ENCODE measurements at places on chromosomes 1 and 21.

DNA sequence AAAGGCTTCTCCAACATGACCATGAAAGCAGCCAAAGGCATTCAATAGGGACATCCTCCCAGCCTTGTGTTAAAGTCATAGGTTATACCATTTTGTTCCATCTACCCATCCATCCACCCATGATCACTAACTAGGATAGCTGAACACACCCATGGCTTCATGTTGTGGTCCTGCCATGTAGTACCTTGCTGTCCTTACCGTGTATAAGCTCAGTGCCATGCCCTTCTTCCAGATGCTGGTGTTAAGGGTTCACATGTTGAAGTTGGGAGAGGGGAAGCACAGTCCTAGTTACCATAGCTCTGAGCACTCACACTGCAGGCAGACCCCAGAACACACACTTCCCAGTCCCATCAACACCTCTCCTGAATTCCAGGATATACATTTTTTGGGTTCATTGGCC, 51.5 kb downstream of the ATP5PO start:
- DNase-seq, result no peak

- no peak for DNase-seq
Observed at GRCh38 chr1:44262816-44263567, 49.7 kb downstream of the DMAP1 start.

- no peak for DNase-seq
Observed at GRCh38 chr1:24567792-24568388, 12.0 kb downstream of the NCMAP start.

DNA sequence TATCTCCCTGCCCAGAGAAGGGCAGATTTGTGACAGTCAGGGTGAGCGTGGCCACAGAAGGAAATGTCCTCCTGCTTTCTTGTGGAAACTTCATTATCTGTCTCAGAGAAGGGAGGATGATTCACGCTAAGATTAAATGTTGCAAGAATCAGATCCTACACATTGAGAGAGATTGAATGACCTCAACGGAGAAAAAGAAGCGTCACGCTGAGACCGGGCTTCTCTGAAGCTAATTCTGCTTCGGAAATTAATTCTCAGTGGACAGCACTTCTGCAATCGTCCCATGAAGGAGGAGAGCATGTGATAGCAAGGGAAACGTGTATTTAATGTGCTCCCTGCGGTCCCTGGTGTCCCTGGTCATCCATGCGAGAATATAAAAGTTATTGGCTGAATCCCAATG, 19.8 kb upstream of the C1orf21 start:
- DNase-seq, result no peak

DNA sequence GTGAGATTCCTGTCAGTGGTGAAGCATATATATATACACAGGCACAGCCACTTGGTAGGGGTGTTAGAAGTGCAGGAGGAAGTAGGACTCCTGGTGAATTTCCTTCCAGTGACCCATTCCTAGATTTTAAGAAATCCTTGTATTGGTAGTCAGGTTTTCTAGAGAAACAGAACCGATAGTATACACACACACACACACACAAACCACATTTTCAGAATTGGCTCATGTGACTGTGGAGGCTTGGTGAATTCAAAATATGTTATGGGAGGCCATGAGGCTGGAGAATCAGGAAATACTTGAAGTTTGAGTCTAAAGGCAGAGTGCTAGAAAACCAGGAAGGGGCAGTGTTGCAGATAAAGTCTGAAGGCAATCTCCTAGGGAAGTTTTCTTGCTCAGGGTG, 114.2 kb downstream of the FCRL5 start:
- no peak for DNase-seq

DNA sequence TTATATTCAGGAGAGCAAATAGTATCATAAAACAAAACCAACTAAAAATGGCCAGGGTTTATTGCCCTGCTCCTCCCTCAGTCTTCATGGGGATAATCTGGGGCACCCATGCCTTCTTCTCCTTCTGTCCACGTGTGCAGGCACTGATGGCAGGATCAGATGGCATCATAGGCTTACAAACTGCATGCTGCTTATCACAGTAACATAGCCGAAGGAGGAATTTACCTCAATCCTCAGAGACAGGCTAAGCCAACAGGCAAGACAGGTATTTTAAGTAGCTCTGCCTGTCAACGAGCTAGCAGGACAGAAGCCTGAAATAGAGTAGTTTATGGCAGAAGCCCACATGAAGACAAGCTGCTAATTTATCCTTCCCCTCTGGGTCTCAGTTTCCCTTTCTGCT, 9.4 kb downstream of the LAMB3 start:
- no peak for DNase-seq

- DNase-seq, result no peak
Observed at GRCh38 chr1:87204921-87205320, 123.8 kb upstream of the LMO4 start.

DNA sequence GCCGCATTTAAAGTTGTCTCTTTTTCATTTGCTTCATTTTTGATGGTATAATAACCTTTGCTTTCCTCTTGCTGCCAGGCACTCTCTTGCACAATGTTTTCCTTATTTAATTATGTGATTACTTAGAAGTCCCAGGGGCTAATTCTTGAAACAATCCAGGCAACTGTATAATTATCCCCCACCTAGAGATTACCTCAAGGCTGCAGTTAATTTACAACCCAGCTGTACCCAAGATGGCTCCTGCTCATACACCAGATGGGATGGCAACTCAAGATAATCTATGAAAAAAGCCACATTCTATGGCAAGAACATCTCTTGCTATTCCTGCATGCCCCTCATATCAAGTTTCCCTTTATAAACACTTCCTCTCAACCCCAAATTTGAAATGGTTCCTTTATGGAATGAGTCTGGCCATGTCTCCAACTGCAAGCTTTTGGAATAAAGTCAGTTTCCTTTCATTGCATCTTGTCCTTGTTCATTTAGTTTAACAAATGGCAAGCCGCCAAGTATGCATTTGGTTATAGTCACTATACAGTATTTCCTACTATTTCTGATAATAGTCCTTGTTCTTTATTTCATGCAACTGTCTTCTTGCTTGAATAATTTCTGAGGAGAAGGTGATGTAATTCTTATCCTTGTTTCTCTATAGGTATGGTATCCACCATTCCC, 1042.6 kb downstream of the PLA2G4A start:
- DNase-seq, result no peak

GRCh38 chr1:208093754-208094719, 150.1 kb downstream of the PLXNA2 start:
- DNase-seq, result peak; percentile 55

- no peak for DNase-seq
Observed at GRCh38 chr21:19810779-19811178, 1187.4 kb upstream of the NCAM2 start.

- no peak for DNase-seq
Observed at GRCh38 chr1:25347556-25347955, 9.4 kb downstream of the TMEM50A start.

DNA sequence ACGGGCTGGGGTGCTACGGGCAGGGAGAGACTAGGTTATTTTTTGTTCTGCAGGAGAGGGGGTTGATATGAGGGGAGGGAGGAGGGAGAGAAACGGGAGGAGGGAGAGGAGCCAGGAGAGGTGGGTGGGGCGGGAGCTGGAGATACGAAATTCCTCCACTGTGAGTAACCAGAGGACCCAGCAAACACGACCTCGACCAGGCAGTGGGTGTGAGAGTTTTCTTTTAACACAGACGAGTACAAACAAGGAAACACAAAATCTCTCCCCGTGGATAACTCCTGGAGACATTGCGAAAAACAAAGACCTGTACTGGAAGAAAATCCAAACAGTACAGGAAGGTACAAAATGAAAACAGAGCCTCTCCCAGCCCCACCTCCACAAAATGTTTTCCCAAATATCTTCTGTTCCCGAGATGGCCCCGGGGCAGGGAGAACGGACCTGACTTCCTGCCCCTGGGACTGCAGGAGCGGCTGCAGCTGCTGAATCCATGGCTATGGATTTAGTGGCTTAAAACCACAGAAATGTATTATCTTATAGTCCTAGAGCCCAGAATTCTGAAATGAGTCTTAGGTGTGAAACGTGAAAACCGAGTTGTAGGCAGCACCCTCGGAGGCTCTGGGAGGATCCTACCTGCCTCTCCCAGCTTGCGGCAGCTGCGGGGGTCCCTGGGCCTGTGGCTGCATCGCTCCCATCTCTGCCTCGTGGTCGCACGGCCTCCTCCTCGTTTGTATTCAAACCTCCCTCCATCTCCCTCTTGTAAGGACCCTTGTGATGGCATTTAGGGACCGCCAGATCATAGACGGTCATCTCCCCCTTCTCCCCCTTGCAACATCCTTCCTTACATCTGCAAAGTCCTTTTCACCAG, 82.2 kb downstream of the RIPK4 start:
- no peak for DNase-seq

- DNase-seq, result no peak
Observed at GRCh38 chr1:3774946-3775489, 2.5 kb downstream of the SMIM1 start.

DNA sequence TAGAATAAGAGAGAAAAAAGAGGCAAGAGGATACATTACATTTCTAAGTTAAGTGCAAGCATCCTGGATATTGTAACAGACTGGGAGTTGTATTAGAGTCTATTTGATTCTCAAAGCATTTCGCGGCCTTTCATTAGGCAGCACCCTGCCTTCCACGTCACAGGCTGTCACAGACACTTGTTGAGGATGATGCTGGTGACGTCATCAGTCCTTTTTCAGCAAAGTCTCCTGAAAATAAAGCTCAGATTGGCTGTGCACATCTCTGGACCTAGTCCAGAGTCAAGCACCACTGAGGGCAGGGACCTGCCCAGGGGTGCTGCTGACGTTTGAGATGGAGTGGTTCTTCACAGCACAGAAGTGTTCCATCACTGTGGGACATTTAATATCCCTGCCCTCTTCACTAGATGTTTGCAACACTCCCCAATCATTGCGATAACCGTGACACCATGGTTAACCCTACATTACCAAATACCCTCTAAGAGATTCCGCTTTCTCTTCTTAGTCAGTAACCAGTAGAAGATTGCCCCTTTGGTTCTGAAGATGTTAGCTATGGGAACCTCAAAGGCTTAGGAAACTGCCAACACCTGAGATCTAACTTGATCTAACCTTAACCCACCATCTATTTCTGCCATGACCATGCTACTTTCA, 72.7 kb upstream of the F3 start:
- no peak for DNase-seq

- no peak for DNase-seq
Observed at GRCh38 chr1:3785045-3785444, 11.3 kb downstream of the LRRC47 start.

DNA sequence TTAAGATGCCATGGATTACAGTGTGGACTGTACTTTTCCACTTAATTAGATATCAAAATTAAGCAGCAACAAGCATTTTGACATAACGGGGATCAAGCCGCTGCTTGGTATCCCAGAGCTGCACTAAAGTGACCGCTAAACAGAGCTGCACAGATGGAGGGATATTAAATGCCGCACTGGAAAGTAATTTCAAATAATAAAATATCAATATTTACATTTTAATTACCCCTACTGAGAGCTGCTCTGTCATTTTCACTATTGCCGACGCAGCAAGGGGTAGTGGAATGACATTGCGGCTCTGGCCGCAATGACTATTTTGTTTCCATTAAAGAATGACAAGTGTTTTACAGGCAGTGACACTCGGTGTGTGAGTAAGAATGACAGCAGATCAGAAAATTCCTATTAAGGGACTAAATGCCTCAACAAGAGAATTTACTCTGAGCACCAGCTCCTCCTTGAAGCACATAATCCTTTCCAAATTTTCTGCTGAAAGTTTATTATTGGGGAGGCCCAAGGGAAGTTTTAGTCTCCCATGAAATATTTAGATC, 109.1 kb upstream of the USH2A start:
- DNase-seq, result peak; percentile 81

- no peak for DNase-seq
Observed at GRCh38 chr1:38579056-38579455, 280.5 kb downstream of the RRAGC start.

GRCh38 chr1:37272626-37273025, 201.8 kb upstream of the ZC3H12A start:
- no peak for DNase-seq

DNA sequence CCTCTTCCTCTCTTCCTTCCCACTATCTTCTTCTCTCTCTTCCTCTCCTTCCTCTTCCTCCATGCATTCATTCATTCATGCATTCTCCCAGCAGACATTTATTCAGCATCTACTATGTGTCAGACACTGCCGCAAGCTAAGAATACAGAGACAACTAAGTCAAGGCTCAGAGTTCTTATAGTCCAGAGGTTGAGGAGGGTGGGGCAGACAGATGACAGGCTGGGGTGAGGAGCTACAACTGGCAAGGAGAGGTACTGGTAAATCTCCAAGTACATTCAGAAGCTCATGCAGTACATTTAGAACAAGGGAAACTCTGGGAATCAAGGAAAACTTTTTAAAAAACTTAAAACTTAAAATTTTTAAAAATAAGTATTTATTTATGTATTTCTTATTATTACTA, 56.4 kb upstream of the FMOD start:
- no peak for DNase-seq

DNA sequence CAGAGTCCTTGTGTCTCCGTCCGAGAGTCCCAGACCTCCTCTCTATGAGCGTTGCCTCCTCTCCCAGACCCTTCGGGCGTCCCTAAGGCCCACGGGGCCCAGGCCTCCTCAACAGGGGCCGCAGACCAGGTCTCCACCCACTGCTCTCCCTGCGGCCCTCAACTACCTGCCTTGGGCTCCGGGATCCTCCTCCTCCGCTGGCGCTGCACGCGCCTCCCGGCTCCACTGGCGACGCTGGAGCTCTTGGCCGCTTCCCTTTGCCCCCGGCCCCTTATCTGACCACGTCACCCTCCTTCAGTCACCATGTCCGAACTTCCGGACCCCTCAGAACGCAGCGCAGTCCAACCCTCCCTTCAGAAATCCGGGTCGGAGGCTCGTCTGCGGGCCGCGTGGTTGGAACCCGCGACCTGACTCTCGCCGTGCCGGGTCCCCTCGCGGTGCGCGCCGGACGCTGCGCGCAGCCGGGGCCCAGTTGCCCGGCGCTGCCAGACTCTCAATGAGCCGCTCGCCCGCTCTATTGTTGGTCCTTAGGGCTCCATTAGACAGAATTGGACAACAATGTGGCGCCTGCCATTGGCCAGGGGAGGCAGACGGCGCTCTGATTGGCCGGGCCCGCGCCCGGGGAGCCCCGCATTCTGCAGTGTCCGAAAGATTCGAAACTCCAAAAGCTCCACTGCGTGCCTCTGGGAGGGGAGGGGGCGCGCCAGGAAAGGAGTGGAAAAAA, at the start of gene DMRTA2:
DMRTA2 (minus strand) TSS at position 498 of the 724 bp plus-strand sequence. CDS start 1,907 bp downstream, outside the sequence.
- peak; percentile 77 for DNase-seq

DNA sequence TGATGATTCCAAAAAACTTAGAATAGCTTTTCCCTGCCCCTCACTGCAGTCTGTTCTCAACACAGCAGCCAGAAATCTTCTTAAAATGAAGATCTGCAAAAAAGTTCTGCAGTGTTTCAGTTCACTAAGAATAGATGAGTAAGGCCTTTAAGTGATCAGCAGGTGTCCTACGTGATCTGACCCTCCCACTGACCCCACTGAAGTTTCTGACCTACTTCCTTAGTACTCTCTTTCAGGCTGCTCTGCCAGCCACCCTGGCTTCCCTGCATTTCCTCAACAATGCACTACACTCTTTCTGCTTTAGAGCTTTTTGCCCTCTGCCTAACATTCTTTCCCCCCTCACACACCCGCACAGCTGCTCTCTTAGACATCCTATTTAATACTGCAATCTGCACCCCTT, 182.5 kb downstream of the AKT3 start:
- DNase-seq, result no peak
